ENCODE measurements at places on chromosomes 13 and 19.

- DNase-seq, result no peak
Observed at GRCh38 chr13:67139551-67139950, 90.6 kb downstream of the PCDH9 start.

DNA sequence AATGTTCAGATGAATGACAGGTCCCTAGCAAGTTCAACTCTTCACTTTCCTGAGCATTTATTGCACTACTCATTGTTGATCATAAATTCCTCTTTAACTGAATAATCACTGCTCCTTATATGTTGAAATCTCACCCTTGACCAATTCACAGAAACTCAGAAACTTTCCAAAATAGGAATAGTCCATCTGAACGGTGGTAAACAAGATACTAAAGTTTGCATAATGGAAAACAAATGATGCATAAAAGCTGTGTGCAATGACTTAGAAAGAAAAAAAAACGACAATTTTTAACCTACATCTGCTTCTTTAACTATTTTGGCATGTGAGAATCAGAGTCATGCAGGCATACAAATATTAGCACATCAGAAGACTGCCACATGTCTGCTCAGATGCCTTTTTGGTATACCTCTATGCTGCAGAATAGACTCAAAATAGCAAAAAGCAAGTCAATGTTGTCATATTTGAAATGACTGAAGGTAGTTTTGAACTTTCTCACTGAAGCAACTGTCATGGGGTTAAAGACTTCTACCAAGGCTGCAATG lies 34.8 kb downstream of the SLC10A2 start:
- no peak for DNase-seq

GRCh38 chr13:107554460-107554859 lies 660.9 kb downstream of the LIG4 start:
- no peak for DNase-seq

- DNase-seq, result no peak
Observed at GRCh38 chr13:111051041-111051725, 63.9 kb upstream of the ARHGEF7 start.
